ENCODE measurements at places on chromosomes 4 and X. TPM values are rescaled to one million over a fixed set of nuclear protein-coding genes. Genes with fewer than 3 reads are reported as not detected.
A peak's percentile ranks its signal among the peaks of the same experiment; 100 is the strongest.

GRCh38 chr4:159689526-159689925 is 586.6 kb downstream of the RAPGEF2 start:
- H3K27ac ChIP-seq, result no peak overlapping the region
- no peak for DNase-seq
- H3K4me1 ChIP-seq, result no peaks in the 10 kb centered on the region
- no peaks in the 10 kb centered on the region for H3K27me3 ChIP-seq

DNA sequence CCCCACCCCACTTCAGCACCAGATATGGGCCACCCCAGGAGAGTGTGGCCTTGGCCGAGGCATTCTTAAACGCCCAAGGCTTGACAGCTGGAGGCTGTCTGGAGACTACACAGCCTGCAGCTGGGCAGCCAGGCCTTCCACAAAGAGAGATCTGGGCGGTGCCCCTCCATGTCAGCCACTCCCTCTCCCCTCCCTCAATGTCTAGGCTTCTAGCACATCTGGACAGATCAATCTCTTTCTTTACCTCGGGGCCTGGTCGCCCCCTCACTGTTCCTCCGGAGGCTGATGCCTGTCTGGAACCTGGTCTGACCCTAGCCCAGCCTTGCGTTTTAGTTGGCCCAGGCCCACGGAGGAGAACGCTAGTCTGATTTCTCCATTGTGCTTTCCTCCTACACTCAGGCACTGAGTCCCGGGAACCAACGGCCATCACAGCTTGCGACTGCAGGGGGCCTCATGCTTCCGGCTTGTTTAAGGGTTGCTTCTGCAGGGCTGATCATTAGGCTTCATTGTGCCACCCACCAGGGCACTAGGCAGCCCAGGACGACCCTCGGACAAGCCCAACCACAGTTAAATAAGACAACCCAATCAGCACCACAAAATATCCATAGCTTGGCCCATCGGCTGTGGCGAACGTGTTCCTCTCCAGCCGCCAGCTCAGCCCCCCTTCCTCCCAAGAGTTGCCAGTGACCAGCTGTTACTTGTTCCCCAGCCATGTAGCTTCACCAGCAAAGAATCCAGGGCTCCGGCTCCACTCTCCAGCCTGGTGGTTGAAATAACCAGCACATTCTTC is 200.6 kb downstream of the BCOR start:
- H3K27ac ChIP-seq, result no peak overlapping the region
- no peak overlapping the region for H3K4me3 ChIP-seq
- H3K36me3 ChIP-seq, result no peaks in the 10 kb centered on the region
- no peak for DNase-seq
- H3K4me1 ChIP-seq, result peaks cover under 1% of the 10 kb centered on the region
- no peaks in the 10 kb centered on the region for H3K27me3 ChIP-seq

ADH1A gene
- not detected for total RNA-seq

DNA sequence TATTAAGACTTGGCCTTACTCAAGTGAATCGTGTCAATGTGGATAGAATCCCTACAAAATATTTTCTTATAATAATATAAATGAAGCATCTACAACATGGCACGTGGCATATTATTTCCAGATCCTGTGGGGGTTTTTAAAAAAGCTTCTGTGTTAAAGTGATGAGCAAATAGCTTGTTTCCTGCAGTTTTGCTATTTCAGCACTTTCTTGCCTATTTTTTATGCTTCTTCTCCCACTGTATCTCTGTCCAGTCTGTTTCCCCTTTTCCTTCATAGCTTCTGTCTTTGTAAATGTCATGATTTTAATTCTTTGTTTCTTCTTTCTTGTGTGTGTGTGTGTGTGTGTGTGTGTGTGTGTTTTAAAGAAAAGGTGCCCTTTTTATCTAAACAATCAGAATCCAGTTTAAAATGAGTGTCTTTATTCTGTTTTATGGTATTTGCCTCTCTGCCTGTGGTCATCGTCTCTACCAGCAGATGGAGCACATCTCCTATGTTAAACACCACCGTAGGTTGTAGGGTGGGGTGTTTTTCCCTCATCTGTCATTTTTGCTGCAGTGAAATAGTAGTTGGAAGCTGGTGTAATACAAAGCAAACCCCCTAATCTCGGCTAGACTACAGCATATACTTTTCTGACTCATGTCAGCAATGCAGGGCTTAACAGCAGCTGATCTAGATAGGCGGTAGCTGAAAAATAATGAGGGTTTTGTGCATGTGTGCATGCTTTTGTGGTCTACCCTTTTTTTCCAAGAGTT is 33.1 kb downstream of the FTHL17 start:
- no peaks in the 10 kb centered on the region for H3K36me3 ChIP-seq
- H3K4me3 ChIP-seq, result no peak overlapping the region
- DNase-seq, result no peak
- H3K4me1 ChIP-seq, result no peaks in the 10 kb centered on the region

DNA sequence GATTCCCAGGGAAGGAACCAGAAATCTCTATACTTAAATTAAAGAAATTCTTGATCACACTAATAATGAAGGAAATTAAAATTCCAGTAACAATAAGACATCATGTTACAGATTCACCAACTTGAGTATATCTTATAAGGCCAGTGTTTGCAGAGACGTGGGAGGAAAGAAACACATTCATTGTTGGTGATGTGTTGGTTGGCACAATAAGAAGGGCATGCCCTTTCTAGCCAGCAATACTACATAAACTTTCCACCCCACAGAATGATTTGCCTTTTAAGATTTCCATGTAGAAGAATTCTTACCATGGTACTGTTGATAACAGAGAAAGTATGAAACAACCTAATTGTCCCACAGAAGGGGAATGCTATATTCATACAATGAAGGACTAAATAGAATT is 581.5 kb downstream of the STIM2 start:
- no peak overlapping the region for H3K4me3 ChIP-seq
- H3K4me1 ChIP-seq, result no peaks in the 10 kb centered on the region
- H3K36me3 ChIP-seq, result no peaks in the 10 kb centered on the region
- no peak for DNase-seq

GRCh38 chr4:7132730-7133582 is 59.4 kb upstream of the SORCS2 start:
- no peaks in the 10 kb centered on the region for H3K27me3 ChIP-seq
- no peak for DNase-seq
- no peak overlapping the region for H3K27ac ChIP-seq
- H3K4me3 ChIP-seq, result no peak overlapping the region

- no peaks in the 10 kb centered on the region for H3K36me3 ChIP-seq
- no peaks in the 10 kb centered on the region for H3K27me3 ChIP-seq
- no peaks in the 10 kb centered on the region for H3K4me1 ChIP-seq
- no peak for DNase-seq
These were observed 42.0 kb upstream of the USP9X start for GRCh38 chrX:41043196-41043595.

DNA sequence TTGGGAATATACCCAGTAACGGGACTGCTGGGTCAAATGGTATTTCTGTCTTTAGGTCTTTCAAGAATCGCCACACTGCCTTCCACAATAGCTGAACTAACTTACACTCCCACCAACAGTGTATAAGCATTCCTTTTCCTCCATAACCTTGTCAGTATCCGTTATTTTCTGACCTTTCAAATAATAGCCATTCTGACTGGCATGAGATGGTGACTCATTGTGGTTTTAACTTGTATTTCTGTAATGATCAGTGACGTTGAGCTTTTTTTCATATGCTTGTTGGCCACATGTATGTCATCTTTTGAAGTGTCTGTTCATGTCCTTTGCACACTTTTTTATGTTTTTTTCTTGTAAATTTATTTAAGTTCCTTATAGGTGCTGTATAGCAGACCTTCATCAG is 81.2 kb downstream of the ADAM29 start:
- H3K4me1 ChIP-seq, result no peaks in the 10 kb centered on the region
- no peaks in the 10 kb centered on the region for H3K36me3 ChIP-seq
- no peak for DNase-seq

DNA sequence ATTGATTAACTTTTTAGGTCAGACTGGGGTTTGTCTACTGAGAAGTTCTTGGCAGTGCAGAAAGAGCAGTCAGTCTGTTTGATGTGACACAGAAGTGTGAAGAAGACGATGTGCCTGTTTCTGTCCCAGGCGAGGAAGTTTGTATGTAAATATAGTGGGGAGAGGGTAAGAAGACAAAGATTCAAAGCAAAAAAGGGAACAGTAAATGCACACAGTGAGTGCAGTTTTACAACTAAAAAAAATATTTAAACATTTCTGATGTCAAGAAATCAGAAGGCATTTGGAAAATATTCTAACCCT is 264.9 kb downstream of the RAPGEF2 start:
- H3K4me1 ChIP-seq, result no peaks in the 10 kb centered on the region
- H3K27ac ChIP-seq, result no peak overlapping the region
- no peaks in the 10 kb centered on the region for H3K36me3 ChIP-seq
- no peak overlapping the region for H3K4me3 ChIP-seq

- no peak for DNase-seq
- no peaks in the 10 kb centered on the region for H3K27me3 ChIP-seq
- H3K36me3 ChIP-seq, result no peaks in the 10 kb centered on the region
- H3K4me3 ChIP-seq, result no peak overlapping the region
- H3K27ac ChIP-seq, result no peak overlapping the region
These were observed 227.0 kb upstream of the PRPS2 start for GRCh38 chrX:12564221-12564620.

GRCh38 chrX:9566150-9566621 is 101.3 kb downstream of the TBL1X start:
- H3K4me1 ChIP-seq, result peaks cover 19% of the 10 kb centered on the region
- peak overlapping the region; percentile 6 for H3K4me3 ChIP-seq
- no peak for DNase-seq
- no peak overlapping the region for H3K27ac ChIP-seq
- no peaks in the 10 kb centered on the region for H3K36me3 ChIP-seq

FAM9C gene
- 0.19 TPM for total RNA-seq

SYNPO2 gene
- total RNA-seq, result 0.79 TPM

FABP2 gene
- total RNA-seq, result not detected

DNA sequence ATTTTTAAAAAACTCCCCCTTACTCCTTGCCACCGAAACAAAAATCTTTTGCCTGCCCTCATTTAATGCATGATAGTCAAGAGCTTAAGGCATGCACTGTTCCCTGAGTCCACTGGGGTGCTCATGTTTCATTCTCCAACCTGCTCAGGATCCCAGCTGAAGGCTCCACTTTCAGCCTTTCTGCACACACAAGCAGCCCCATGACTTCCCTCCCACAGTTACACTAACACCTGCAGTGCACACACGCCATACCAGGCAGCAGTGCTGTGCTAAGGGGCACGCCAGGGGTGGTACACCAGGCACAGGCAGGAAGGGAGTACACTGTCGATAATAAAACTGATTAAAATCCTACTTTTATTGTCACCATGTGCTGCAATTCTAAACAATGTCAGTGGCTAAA is 385.2 kb downstream of the BMPR1B start:
- no peak for DNase-seq
- H3K4me1 ChIP-seq, result no peaks in the 10 kb centered on the region
- no peak overlapping the region for H3K4me3 ChIP-seq
- no peak overlapping the region for H3K27ac ChIP-seq
- no peaks in the 10 kb centered on the region for H3K36me3 ChIP-seq

EMCN gene
- not detected for total RNA-seq

FATE1 gene
- not detected for total RNA-seq

DNA sequence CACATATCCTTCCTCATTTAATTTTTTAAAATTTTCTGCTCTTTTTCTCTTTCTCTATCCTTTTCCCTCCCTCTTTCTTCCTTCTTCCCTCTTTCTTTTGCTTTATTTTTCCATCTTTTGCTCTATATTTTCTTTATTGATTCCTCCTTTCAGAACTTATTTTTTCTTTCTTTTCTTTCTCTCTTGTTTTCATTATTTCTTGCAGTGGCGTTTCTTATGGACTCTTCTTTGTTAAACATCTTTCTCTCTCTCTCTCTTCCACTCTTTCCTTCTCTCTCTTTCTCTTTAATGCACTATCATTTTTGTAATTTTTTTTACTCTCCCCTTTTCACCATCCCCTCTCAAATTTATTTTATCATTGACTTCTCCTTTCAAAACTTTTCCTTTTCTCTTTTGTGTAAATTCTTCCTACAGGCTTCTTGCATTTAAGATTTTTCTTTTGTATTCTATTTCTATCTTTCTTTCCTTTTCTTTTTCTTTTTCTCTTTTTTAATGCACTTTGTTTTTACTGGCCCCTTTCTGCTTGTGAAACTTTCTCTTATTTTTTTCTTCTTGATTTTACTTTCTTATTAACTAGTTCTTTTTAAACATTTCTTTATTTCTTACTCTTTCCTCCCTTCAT is 97.0 kb downstream of the RBMX2 start:
- H3K4me1 ChIP-seq, result no peaks in the 10 kb centered on the region
- no peak for DNase-seq
- H3K27ac ChIP-seq, result no peak overlapping the region

DNA sequence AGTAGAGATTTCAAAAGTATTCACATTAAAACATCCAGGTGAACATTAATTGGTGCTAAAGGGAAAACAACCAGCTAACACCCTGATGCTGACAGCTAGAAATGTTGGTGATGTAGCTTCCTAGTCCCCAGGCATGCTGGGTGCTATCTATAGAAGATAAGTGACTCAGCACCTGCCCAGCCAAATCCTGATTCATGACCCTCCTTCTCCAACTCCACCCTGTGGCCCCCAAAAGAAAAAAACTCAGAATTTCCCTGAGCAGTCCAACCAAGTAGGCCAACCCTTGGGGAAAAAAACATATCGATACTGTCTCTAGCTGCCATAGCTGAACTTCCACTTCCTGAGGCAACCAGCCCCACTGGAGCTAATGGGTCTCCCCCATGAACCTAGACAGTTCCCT is 197.6 kb upstream of the KLF3 start:
- peaks cover 9% of the 10 kb centered on the region for H3K4me1 ChIP-seq
- no peaks in the 10 kb centered on the region for H3K27me3 ChIP-seq
- H3K4me3 ChIP-seq, result no peak overlapping the region
